ENCODE measurements at places on chromosomes 2 and 18.

- no peak for DNase-seq
These were observed 77.5 kb upstream of the PROKR1 start for GRCh38 chr2:68565858-68566257.

DNA sequence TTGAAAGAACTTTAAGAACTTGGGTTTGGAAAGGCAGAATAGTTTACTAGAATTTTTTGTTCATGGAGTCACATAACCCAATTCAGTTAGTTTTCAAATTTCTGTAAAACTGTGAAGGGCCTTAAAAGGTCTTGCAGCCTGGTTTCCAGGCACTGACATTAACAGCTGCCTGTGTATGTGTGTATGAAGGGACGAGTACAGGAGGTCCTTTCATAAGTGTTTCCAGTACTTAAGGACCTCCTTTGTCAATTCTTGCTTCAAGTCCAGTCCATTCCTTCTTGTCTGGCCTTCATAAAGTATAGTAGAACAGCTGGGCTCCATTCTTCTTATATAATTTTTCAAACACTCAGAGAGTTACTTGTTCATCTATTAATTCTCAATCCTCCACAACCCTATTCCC lies 136.5 kb downstream of the NR4A2 start:
- no peak for DNase-seq

DNA sequence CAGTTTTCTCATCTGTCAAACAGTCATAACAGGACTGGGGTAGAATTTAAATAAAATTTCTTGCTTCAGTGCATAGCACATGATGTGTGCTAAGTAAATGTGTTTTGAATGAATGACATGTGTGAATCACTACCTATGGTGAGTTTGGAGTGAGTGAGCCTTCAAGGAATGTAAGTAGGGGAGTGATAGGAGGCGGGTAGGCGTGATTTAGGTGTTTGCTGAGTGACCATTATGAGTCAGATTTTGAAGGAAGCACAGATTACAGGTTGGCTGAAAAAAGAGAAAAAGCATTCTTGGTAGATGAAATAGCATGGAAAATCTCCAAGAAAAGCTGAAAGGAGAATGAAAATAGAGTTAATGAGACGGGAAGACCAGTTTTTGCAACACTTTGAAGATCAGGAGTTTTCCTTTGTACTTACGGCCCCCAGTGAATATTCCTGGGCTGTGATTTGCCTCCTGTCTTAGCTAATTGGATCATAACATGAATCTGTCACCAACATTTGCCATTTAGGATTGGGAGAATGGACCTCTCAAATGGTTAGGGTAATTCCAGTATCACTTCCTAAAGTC lies 136.9 kb upstream of the GATA6 start:
- DNase-seq: no peak

DNA sequence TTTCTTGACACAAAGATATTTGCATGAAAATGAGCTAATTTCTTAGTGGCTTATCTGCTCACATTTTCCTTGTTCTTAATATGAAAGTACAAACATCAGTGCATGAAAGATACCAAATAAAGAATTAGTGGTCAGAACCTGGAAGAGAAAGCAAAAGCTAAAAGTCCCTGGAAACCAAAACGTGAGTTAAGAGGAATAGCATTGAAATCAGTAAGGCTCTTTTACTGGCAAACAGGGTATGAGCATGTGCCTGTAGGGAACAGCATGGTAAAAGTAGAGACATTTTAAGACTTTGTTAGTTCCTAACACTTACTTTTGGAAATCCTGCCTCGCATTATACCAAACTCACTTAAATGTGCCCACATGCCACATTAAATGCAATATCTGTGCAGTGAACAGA lies 31.9 kb upstream of the CWC22 start:
- DNase-seq: no peak

GRCh38 chr18:65601775-65602174 lies 149.0 kb upstream of the CDH7 start:
- no peak for DNase-seq

Data from activated T-helper 9 cell treated with anti-CD3 and anti-CD28 coated beads, Interleukin-2, amount 50 U/mL, for 16 hours (primary cell).